ENCODE measurements at places on chromosomes 7 and 10.
A peak's percentile ranks its signal among the peaks of the same experiment; 100 is the strongest.

DNA sequence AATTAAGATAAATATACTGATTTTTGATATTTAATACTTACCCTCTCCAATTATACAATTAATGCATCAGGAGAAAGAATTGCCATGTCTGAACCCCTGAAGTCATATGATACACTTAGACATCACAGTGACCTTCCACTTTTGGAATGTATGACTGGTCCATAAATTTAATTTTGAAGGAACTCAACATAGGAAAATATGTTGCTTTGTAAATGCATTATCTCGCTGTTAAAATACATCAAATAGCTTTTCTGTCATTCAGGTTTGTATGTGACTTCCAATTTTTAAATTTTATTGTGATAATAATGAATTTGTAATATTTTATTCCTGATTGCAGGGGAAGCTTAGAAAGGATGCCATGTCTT, 631.9 kb upstream of the ANKRD30A start:
- DNase-seq, result no peak

GRCh38 chr7:117110480-117111315, 157.4 kb downstream of the ST7 start:
- peak; percentile 35 for DNase-seq

DNA sequence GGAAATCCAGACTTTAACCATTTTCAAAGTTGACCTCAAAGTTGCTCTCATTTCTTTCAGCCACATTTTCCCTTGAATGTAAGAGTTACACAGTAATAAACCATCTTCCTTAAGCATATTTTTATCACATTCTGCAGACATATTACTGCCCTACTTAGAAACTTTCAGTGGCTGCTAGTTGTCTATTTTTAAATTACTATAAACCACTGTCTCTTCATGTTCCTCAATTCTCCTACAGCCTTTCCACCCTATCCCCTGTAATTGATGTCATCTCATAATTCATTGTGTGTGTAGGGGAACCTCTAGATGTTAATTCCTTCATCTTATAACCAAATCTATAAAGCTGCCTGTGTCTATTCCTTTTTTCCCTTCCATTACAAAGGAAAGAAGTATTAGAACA, 78.1 kb upstream of the STRIP2 start:
- DNase-seq, result no peak

GRCh38 chr7:36723951-36724664, at the start of gene AOAH:
TSS of gene AOAH (minus strand) at chr7:36724494. CDS start at chr7:36724148, 346 bp downstream.
- DNase-seq, result peak; percentile 70

GRCh38 chr7:92517631-92518030, 10.7 kb downstream of the PEX1 start:
- DNase-seq, result no peak

- DNase-seq, result no peak
Measured at GRCh38 chr10:103921750-103922195, 3.8 kb upstream of the STN1 start.

- DNase-seq, result no peak
Measured at GRCh38 chr10:3652886-3653285, 132.1 kb downstream of the KLF6 start.

DNA sequence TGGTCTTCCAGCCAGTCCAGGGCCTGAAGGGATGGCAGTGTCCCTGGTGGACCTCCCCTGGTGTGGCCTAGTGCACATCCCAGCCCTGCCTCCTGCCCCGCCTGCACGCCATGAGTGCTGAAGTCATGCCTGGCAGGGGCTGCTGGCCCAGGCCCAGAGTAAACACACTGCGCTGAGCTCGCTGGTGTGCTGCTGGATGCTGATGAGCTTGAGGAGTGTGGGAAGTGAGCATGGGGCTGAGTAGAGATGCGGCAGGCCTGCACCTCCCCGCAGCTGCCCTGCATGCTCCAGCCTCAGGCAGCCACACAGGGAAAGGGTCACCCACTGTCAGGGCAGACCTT, 43.2 kb downstream of the HTRA1 start:
- DNase-seq, result no peak

DNA sequence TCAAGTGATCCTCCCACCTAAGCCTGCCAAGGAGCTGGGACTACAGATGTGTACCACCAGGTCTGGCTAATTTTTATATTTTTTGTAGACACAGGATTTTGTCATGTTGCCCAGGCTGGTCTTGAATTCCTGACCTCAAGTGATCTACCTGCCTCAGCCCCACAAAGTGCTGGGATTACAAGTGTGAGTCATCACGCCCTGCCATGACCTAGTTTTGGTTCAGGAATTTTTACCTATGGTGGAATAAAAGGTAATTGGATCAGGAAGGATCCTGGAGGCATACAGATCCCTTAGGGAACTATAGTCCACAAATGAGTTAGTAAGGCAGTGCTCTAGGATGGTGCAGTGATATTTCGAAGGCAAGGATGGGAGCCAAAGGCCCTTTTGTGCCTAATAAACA, 717.9 kb downstream of the PHTF2 start:
- no peak for DNase-seq

- DNase-seq, result no peak
Measured at GRCh38 chr7:51308265-51308664, 8.3 kb downstream of the COBL start.

GRCh38 chr10:88004451-88004850, 141.0 kb downstream of the PTEN start:
- no peak for DNase-seq

GRCh38 chr7:91835826-91836368, 44.6 kb downstream of the MTERF1 start:
- DNase-seq, result no peak

DNA sequence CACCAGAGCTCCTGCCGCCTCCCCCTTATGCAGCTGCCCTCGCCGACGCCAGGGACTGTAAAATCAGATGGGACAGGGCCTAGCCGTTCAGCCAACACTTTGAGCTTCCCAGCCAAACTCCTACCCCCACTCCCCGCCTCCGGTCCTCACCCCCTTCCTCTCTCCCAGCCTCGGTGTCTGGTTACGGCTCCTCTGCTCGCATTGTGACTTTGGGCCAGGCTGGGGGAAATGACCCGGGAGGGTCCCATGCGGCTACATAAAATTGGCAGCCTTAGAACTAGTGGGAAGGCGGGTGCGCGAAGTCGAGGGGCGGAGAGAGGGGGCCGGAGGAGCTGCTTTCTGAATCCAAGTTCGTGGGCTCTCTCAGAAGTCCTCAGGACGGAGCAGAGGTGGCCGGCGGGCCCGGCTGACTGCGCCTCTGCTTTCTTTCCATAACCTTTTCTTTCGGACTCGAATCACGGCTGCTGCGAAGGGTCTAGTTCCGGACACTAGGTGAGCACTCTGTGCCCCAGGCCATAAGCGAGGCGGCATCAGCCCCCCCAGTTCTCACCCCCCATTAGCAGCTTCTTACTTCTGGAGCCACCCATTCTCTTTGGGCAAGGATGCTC, at the start of gene KAZALD1:
Gene KAZALD1 (plus strand): TSS at position 366 of the 608 bp plus-strand sequence. CDS start 604 bp downstream, outside the sequence.
- no peak for DNase-seq

Data from stimulated activated CD4-positive, alpha-beta T cell treated with anti-CD3 and anti-CD28 coated beads, TNF-alpha, amount 100 ng/mL, for 48 hours (primary cell).